ENCODE measurements at places on chromosomes 3 and 15.

GRCh38 chr3:141328286-141329166 lies 39.8 kb upstream of the ZBTB38 start:
- DNase-seq: no peak

GRCh38 chr3:47421741-47422649 lies 41.2 kb downstream of the PTPN23 start:
- DNase-seq: no peak

GRCh38 chr3:105610473-105610872 lies 243.8 kb downstream of the ALCAM start:
- DNase-seq: no peak

DNA sequence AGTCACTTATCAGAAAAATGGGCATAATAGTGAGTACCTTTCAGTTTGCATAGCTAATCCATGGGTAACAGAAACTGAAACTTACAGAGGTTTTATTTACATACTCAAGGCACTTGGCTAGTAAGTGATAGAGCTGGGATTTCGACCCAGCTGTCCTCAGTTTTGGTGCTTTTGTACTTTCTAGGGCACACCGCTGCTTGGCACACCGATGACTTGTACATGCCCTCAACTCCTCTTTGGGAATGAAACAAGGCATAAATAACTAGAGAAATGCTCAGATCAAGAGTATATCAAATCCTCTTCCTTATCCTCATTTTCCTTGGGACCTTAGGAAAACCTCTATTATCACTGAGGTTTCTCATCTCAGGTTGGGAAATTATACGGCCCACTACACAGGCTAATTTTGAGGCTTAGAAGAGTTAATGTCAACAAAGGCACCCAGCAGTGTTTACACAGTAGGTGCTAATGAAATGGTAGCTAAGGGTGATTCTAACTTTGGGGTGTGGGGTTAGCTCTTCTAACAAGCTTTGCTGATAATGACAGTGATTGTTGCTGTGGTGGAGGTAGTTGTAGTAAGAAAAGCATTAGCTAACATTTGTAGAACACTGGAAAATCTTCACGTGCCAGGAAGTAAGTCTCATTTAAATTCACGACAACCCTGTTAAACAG lies 20.3 kb upstream of the DGKG start:
- DNase-seq: no peak

GRCh38 chr15:50256188-50257041 lies 9.1 kb downstream of the HDC start:
- no peak for DNase-seq

- no peak for DNase-seq
These were observed 60.1 kb downstream of the DAPK2 start for GRCh38 chr15:63986185-63986680.

- DNase-seq: no peak
These were observed 16.9 kb downstream of the TGFBR2 start for GRCh38 chr3:30623351-30623750.

DNA sequence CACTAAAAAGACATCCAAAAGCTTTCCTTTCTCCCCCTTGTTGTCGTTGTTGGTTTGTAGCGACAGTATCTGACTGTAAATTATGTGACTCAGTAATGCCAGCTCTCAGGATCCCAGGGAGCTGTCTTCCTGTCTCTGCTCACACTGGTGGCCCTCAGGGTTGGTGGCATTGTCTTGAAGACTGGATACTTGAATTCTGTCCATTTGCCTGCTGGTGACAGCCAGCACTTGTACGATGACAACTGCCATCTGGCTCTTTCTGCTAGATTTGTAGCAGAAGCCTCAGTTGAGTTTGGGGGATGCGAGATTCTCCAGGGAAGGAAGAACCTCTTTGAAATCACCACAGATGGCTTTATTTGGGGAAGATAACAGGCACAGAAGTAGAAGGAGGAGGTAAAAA lies 120.8 kb downstream of the ARPP21 start:
- no peak for DNase-seq

GRCh38 chr3:127915937-127916493 lies 983 bp downstream of the KBTBD12 start:
- DNase-seq: no peak
